ENCODE measurements at places on chromosomes 11 and 22.

- DNase-seq, result no peak
Measured at GRCh38 chr11:131658414-131658813, 288.0 kb downstream of the NTM start.

- no peak for DNase-seq
Measured at GRCh38 chr11:62012451-62012831, 45.0 kb upstream of the FTH1 start.

- peak; percentile 84 for DNase-seq
Measured at GRCh38 chr22:27866135-27867084, 52.6 kb downstream of the PITPNB start.

GRCh38 chr11:1520663-1521267 lies 34.2 kb upstream of the MOB2 start:
- DNase-seq, result no peak

DNA sequence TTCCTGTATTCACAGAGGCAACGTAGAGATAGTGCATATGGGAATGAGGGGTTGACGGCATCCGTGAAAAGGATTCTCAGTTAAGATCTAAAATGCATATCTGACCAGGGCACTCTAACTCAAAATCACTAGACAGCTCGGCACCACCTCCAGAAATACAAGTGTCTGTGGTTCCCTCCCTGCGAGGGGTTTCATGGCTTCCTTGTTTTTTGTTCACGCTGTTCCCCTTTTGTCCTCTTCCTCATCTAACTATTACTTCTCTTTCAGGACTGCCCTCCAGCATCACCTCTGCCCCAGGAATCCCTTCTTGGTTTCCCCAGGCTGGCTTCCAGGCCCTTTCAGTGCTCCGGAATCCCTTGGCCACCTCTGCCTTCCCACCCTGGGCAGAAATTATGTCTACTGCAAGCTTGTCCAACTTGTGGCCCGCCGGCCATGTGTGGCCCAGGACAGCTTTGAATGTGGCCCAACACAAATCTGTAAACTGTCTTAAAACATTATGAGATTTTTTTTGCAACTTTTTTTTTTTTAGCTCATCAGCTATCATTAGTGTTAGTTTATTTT lies 159.9 kb downstream of the FBXO7 start:
- no peak for DNase-seq

- no peak for DNase-seq
Measured at GRCh38 chr22:45316796-45317526, 7.2 kb downstream of the FAM118A start.

- DNase-seq, result no peak
Measured at GRCh38 chr11:74701351-74701750, 29.9 kb downstream of the CHRDL2 start.

- DNase-seq, result no peak
Measured at GRCh38 chr11:131579932-131580387, 209.5 kb downstream of the NTM start.

All from umbilical cord (tissue), 2 donors.